Stimulated activated CD4-positive, alpha-beta T cell treated with anti-CD3 and anti-CD28 coated beads, Interleukin-15, amount 100 ng/mL, for 24 hours (primary cell): ENCODE measurements at places on chromosomes 4 and X.

DNA sequence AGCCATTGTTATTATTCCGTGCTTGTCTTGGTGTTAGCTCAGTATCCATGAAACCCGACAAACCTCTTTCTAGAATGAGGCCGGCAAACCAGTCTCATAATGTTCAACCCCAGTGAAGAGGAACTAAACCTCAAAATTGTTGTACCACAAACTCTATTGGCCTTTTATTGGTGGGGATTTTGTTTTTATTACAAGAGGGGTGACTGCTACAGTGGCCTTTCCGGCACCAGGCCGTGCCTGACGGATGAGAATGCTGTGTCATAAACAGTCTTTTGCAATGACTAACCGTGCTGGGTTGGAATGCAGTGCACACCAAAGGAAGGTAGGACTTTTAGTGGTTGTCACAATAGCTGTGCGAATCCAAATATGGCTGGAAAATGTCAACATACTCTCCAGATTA lies 60.8 kb downstream of the SHROOM2 start:
- no peak for DNase-seq

DNA sequence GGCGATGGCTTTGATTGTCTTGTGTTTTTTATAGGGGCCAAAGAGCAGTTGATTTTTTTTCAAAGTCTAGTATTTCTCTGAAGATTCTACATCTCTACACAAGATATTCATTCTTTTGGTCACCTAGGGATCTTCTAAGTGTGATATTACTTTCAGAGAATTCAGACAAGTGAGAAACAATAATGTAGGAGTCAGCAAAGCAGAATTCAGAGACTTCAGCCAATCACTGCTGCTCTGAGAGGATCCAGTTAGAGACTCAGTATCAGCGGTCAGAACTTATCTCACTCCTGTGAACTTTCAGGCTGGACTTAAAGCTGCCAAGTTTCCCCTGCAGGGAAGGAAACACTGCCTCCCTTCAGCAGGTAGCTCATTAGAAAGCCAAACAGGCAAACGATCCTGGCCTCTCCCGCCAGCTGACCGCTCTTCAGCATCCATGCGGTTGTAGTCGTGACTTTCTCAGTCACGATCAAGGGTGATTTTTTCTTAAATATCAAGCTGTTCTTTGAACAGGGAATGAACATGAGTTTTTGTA lies 59.2 kb downstream of the NSUN7 start:
- DNase-seq, result no peak

- DNase-seq, result no peak
These were observed 152.4 kb upstream of the BMPR1B start for GRCh38 chr4:94605241-94605805.

DNA sequence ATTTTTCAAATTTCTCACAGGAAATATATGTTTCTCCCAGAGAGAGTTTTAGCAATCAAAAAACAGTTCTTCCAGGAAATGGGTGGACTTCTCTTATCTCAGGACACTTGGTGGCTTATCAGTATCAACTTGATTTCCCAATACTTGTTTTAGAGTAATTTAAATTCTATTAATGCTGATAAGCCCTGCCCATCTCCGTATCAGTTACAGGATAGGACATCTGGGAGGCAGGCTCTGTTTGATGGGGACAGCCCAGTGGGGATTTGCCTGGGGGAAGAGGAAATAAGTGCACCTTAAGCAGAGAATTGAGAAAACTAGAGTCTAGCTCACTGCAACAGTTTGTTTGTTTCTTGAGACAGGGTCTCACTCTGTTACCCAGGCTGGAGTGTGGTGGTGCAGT lies 43.2 kb upstream of the PDGFRA start:
- DNase-seq, result no peak

GRCh38 chr4:119682099-119682498 lies 53.5 kb upstream of the PDE5A start:
- DNase-seq, result no peak

GRCh38 chr4:21885241-21885640 lies 63.3 kb downstream of the KCNIP4 start:
- no peak for DNase-seq

GRCh38 chr4:25313201-25313895 lies 774 bp downstream of the ZCCHC4 start:
- peak; percentile 25 for DNase-seq

GRCh38 chr4:183392377-183392776 lies 52.1 kb upstream of the CDKN2AIP start:
- no peak for DNase-seq

DNA sequence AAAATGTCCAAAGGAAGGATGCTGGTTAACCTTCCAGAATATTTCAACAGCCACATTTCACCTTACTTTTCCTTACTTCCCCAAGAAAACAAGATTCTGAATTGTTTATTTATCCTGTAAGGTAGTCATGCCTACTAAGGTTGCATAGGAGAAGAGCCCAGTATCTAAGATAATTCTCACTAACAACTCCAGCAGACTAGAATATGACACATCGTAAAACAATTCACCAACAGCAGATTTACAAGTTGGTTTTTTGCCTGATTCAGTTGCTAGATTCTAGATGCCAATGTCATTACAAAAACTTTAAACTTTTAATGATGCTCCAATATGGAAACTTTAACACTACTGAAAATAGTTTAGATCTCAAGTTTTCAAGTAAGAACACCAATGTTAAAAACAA lies 176.4 kb downstream of the IL13RA2 start:
- no peak for DNase-seq

DNA sequence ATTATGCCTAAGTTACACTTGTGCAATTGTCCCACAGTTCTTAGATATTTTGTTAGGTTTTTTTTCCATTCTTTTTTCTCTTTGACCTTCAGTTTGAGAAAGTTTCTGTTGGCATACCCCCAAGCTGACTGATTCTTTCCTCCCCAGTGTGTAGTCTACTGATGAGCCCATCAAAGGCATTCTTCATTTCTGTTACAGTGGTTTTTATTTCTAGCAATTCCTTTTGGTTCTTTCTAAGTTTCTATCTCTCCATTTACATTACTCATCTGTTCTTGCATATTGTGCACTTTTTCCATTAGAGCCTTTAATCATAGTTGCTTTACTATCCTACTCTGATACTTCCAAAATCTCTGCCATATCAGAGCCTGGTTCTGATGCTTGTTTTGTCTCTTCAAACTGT lies 31.9 kb downstream of the CASP6 start:
- peak; percentile 59 for DNase-seq

DNA sequence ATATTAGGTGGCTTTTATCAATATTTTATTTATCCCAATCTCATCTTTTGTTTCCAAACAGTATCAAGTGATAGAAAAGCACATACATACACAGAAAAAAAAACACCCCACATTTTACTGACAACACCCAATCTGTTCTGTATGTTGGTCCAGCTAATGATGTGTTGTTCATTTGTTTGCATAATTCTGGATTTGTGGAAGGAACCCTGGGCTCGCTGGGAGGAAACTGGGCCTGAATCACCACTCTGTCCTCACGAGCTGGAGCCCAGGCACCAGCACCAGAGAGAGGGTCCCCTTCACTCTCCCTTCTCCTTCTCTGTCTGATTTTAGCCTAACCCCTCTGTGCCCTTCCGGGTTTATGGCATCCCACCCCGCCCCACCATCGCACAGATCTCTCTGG lies 79.8 kb downstream of the PSAPL1 start:
- no peak for DNase-seq

- DNase-seq, result no peak
These were observed 109.7 kb downstream of the PDLIM5 start for GRCh38 chr4:94561249-94562024.

DNA sequence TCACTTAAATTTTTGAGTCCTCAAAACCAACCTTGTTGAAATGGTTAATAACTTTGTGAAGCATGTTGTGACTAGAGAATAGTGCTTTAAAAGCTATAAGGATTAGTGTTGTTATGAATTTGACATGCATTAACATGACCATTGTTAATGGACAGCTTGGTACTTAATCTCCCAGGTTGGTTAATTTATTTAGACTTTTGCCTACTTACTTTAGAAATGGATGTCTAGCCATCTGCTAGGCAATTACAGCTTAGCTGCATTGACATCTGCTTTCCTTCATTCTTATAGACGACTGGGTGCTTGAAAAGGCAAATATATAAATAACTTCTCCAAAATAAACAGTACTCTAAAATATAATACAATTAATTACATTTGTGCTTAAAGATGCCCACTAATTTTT lies 368.0 kb downstream of the CCSER1 start:
- no peak for DNase-seq

DNA sequence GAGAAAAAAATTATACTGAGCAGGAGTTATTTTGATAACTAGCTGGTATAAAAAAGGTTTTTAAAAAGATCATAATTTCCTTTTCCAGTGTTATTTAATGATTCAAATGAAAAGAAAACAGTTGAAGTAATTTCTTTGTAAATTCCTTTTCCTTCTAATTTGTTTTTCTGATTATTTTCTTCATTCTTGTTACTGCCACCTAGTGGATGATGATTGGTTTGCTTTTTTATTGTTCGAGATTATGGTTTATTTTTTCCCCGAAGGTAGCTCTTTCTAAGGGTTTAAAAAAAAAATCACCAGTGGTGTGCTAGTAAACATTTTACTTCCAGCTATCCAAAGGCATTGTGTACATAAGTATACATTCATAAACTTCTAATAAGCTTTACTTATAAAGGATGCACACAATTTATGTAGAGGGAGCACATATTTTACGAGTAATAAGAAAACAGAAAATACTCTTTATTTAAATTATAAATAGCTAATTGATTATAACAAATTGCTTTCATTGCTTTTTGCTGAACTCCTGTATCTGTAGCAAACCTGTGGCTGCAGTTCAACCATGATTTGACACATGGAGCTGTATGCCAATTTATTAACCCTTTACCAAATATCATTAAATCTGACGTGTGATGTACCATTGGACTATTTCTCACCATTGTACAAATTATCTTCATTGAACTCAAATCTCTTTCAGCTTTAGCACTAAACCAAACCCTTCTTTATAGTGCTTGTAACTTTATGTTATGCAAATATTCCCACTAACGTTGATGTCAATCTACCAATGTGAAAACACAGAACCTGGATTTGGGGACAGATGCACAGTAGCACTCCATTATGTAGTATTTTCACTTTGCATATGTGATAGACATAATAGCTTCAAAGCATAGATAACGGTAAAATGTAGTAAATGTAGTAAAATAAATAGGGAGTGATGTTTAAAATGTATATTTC lies 97.8 kb upstream of the ANK2 start:
- no peak for DNase-seq

GRCh38 chr4:75633846-75634245 lies 3.5 kb upstream of the CDKL2 start:
- no peak for DNase-seq

DNA sequence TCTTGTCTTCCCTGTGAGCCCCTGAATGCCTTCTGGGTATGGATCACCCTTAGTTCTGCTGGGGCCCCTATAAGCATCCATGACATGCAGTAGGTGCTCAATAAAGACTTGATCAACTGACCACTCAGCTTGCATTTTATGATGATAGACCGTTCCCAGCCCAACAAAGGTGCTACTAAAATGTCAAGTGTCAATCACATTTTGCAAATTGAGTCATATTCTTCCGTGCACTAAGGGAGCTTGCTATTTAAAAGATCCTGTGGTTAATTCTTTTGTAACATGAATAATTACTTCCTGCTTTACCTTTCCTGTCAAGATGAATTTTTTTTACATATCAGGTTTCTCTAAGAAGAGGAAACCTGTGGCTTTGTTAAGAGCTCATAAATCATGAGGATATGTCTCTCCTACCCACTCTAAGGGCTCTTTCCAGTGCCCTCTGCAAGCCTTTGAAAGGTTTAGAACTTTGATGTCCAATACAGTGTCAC lies 47.6 kb downstream of the SH3KBP1 start:
- no peak for DNase-seq

GRCh38 chrX:11375614-11376119 lies 82.5 kb downstream of the AMELX start:
- DNase-seq, result no peak

GRCh38 chrX:111349934-111350333 lies 62.1 kb downstream of the DCX start:
- DNase-seq, result no peak
